ENCODE measurements at places on chromosomes 3 and 15.

GRCh38 chr3:143433787-143434378, 314.3 kb downstream of the CHST2 start:
- DNase-seq, result no peak

GRCh38 chr15:56383010-56383409, 17.8 kb downstream of the TEX9 start:
- no peak for DNase-seq

- DNase-seq, result peak; percentile 26
Observed at GRCh38 chr15:77542491-77543001, 90.2 kb downstream of the LINGO1 start.

GRCh38 chr3:106214641-106215040, 345.8 kb upstream of the CBLB start:
- no peak for DNase-seq

GRCh38 chr3:129358772-129359371, 69.6 kb downstream of the EFCAB12 start:
- no peak for DNase-seq

GRCh38 chr3:95923496-95924210, 890.7 kb upstream of the EPHA6 start:
- peak; percentile 26 for DNase-seq

DNA sequence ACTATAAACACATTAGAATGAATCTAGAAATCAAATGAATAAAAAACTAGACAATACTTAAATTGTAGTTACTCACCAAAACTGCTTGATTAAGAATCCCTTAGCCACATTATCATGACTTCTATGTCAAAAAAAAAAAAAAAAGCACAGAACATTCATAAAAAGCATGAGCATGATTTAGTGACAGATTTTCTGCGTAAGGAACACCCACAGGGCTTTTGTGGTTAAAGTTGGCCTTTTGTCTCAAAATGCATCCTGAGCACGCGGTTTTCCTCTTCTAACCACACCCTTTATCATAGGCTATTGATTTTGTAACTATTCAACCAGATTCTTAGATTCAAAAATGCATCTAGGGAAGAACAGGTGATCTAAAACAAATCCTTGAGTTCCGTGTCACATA, 334.0 kb upstream of the NR2F2 start:
- peak; percentile 19 for DNase-seq

DNA sequence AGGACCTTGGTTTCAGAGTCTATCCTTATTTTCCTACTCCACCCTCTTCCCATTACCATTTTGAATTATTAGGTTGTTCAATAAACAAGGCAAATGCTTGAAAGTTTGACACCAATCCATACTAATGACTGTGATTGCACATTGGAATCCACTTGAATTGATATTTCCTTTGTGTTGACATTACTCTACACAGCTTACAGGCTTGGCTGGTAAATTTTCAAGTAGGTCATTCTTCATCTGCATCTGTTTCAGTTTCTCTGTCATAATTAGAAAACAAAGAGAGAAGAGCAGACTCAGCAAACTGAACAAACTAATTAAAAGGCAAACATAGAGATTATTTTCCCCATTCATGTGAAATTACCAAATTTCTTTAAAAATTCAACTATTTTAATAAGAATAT, 732.9 kb upstream of the BCHE start:
- no peak for DNase-seq

- DNase-seq, result no peak
Observed at GRCh38 chr3:73225991-73226390, 164.5 kb downstream of the EBLN2 start.

- peak; percentile 55 for DNase-seq
Observed at GRCh38 chr15:74781431-74782258, at the start of gene CSK. Gene CSK, plus strand, starts transcription at chr15:74782080. Its CDS starts 16,218 bp downstream, at chr15:74798298.

DNA sequence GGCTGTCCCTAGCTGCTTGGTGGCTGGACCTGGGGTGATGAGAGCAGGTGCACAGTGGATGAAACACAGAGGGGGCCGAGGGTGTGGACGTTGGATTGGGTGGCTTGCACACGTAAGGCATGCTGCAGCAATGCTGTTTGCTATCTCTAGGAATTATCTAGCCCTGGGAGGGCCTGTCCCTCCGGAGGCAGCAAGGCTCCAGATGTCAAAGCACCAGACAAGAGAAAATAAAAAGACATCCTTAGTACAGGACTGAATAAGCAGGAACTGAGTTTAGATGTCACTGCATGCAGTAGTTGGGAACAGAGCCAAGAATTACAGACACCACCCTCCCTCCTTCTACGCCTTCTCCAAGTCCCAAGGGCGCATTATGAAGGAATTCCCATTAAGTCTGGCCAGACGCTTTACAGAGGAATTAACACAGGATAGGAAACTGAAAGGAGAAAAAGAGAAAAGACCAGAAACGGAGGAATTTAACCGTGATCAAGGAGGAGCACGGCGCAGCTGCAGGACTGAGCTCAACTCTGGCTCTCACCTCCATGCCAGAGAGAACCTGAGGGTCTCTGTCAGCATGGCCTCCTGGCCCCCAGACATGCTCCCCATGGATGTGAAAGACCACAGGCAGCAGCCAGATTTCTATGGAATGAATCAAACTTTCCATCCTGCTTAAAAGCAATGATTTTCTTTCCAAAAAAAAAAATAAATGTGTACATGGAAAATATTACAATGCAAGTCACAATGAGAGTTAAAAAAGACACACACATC, 13.8 kb downstream of the ATP10A start:
- peak; percentile 88 for DNase-seq

- no peak for DNase-seq
Observed at GRCh38 chr3:113174304-113174703, 37.1 kb upstream of the BOC start.

- no peak for DNase-seq
Observed at GRCh38 chr3:32922078-32922477, 29.4 kb upstream of the CCR4 start.

- DNase-seq, result no peak
Observed at GRCh38 chr3:2850701-2851100, 259.5 kb downstream of the IL5RA start.

- peak; percentile 43 for DNase-seq
Observed at GRCh38 chr15:67067930-67068551, 2.6 kb downstream of the SMAD3 start.

GRCh38 chr3:4724051-4724629, 231.0 kb downstream of the ITPR1 start:
- no peak for DNase-seq

- no peak for DNase-seq
Observed at GRCh38 chr3:80785475-80785874, 976.0 kb downstream of the GBE1 start.

DNA sequence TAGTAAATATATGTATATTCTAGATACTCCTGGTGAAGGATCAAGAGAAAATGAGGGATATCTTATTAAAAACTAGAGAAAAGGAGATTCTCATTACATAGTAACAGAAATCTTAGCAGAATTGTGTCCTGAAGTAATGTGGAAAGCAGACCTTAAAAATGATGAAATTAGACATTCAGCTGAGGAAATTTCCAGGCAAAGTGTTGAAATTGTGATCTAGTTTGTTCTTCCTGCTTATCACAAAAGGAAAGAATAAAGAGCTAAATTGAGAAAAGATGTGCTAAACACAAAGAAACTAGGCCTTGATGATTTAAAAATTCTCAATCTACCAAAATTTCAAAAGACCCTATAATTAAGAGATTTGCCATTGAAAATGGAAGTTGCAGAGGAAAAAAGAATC, 362.6 kb upstream of the PLSCR5 start:
- DNase-seq, result no peak

GRCh38 chr15:66651198-66651597, 50.8 kb upstream of the SMAD6 start:
- DNase-seq, result no peak

GRCh38 chr3:105523501-105523900, 156.8 kb downstream of the ALCAM start:
- DNase-seq, result peak; percentile 65

DNA sequence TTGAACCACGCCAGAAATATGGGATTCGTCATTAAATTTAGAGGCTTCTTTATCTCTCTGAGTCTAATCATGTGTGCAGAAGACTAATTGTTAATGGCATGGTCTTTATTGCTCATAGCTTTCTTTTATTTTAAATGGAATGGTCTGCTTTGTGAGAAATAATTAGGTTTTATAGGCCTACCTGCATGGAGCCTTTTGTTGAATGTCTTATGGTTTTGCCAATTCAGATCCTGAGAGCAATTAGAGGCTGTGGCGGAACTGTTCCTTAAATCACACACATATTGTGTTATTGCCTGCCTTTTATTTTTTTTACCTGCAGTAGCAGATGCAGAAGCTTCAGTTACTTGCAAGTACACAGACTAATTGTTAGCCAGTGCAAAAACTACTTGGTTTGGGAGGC, 306.2 kb downstream of the NLGN1 start:
- no peak for DNase-seq

DNA sequence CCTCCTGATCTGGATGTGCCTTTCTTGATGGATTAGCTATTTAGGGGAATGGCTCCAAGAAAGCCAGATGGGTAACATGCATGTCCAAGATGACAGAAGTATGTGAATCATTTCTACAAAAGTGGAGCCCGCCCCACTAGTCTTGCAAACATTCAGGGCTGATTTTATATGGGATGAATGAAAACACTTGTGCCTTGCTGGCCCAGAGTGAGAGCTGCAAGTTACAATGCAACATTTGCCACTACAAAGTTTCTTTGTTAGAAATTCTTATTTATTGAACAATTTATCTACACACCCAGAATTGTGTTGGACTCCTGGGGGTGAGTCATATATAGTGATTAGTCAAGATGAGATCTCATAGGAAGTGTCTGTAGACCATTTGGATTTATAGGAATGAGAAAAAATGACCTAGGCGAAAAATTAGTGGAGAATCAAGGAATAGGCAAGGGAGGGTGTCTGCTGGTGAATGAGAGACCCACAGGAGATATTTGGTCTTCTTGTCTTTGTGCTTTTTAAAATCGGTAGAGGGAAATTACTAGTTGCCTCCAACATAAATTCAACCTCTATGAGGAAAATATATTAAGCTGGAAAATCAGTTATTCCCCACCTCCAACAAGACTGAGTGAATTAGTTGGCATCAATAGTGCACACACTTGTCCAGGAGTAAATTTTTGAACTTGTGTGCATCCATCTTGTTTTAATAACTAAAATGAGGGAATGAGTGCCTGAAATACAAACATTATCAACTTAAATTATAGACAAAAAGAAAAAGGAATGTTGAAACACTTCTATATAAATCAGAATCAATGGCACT, 53.5 kb upstream of the DCBLD2 start:
- DNase-seq, result peak; percentile 50

DNA sequence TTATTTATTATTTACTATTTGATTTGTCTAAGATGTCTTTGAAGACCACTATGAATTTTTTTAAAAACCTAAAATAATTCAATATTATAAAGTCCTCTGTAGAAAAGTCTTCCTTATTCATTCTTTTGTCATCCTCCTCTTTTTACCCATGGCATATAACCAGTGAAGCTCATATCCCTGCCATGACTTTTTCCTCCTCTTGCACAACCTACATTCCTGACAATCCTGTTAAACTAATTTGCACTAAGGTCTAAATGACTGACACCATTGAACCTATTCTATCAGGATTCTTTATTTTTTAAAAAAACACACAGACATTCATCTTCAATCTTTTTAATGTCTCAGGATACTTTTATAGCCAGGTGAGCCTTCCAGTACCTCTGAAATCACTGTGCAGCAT, 159.9 kb upstream of the SLC2A2 start:
- DNase-seq, result no peak

GRCh38 chr3:179772297-179772696, 119.5 kb downstream of the USP13 start:
- DNase-seq, result no peak

DNA sequence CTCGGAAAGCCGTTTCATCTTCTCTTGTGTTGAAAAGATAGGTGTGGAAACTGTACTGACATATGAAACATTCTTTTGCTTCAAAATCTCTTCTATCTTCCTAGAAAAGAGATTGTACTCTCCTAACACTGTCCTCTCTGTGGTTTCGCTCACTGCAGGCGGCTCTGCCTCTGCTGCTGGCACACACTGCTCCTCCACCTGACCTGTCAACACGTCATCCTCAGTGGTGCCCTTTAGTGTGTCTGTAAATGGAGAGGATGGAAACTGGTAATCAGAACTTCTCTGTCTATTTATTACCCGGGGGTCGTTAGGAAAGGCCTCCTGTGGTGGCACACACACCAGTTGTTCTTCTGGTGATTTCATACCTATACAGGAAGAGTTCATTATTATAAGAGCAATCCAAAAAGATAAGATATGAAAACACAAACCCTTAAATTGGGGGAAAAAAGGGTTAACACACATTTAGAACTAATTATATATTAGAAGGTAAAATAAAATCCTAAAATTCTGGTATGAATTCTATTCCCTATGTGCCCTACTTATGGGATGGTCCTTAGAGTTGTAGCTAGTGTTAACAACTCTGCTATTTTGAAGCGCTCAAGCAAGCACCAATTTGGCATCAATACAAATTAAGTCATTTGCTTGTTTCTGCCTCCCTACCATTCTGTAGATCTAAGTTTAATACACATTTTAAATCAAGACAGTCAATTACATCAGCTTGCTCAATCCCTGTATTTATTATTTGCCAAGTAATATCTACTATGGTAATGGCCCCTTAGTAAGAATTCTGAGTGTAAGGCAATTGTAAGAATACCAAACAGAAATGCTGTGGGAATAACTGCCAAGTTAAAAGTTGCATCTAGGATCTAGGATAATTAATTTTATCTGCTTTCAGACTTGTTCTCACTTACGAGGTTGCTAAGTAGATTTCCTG, 49.2 kb downstream of the TASOR start:
- DNase-seq, result no peak

DNA sequence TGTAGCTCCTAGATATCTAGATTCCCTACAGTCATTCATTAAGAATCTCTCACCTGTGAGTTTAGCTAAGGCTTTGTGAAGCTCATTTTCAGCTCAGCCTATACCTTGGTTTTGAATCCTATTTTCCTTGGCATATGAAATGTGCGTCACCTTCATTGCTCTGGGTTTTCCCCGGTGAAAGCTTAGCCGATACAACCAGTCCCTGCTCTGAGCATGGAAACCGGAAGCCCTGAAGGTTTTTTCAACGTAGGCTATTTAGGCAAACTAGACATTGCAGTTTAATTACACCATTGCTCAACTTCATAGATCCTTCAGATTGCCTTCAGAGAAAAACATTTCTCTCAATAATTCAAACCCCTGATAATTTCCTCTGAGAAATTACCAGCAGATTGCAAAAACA, 206.8 kb upstream of the TPRG1 start:
- DNase-seq, result no peak

DNA sequence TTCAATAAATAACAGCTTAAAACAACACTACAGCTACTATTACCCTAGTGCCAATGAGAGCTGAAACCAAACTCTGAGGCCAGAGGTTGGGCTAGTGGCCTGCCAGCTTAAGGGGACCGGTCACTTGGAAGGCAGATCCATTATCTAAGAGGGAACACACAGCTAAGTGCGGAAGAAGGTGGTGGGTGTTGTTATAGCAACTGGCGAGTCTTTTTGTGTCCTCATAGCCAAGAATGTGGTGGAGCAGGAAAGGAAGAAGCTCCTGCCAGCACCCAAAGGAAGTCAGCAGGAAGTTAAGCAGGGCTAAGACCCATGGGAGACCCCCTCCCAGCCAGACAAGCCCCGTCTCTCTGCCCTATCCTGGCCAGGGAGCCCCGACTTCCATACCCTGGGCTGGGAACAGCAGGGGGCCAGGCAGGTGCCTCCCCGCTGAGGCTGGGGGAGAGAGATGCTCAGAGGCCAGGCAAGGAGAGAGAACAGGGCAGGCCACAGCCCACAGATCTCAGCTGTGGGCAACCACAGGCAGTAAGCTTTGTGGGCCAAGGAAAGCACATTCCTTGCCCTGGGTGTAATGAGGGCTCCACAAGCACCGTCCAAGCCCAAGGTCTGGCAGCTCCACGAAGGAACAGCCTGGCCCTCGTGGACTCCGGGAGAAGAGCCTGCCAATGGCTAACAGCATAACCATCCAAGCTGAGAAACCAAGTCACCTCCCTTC, 34.0 kb upstream of the HRH1 start:
- no peak for DNase-seq

Data from foreskin fibroblast (primary cell).